Thymus (tissue), 14 donors: ENCODE measurements at places on chromosomes 1 and 21. TPM values are rescaled to one million over a fixed set of nuclear protein-coding genes. Genes with fewer than 3 reads are reported as not detected.

DNA sequence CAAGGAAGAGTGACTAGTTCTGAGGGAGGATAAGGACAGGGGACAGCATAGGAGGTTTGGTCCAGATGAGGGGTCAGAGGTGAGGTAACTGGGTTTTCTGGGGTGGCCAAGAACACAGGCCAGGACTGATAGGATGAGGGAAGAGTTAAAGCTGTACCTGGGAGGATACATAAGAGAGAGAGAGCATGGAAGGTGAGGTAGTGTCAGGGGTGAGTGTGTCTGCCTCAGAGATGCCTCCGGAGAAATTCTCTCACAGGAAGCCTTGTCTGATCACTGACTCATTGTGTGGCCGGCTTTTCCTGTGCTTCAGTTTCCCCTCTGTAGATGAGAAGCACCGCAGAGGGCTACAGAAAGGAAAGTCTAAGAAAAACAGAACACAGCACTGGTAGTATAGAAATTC, 40.2 kb downstream of the FASLG start:
- no peak for DNase-seq

GBP7 gene
- total RNA-seq: 0.05 TPM

GRCh38 chr1:51439053-51439452, 80.0 kb downstream of the EPS15 start:
- DNase-seq: no peak

DNA sequence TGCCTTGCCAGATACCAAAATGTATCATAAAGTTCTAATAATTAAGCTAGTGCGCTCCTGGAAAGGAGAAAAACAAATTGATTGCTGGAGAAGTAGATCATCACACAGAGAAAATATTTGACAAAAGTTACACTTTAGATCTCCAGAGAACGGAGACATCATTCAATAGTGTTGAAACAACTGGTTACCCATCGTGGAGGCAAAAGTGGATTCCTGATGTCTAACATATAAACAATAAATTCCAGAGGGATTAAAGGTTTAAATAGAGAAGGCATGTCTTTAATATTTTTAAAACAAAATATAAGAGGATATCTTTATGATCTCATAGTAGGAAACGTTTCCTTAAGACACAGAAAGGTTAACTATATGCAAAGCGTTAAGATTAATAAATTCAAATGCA, 41.0 kb downstream of the NRIP1 start:
- DNase-seq: no peak

- DNase-seq: no peak
Measured at GRCh38 chr1:214120951-214121350, 133.2 kb downstream of the PROX1 start.

- DNase-seq: no peak
Measured at GRCh38 chr1:179302070-179302469, 8.5 kb downstream of the SOAT1 start.

DNA sequence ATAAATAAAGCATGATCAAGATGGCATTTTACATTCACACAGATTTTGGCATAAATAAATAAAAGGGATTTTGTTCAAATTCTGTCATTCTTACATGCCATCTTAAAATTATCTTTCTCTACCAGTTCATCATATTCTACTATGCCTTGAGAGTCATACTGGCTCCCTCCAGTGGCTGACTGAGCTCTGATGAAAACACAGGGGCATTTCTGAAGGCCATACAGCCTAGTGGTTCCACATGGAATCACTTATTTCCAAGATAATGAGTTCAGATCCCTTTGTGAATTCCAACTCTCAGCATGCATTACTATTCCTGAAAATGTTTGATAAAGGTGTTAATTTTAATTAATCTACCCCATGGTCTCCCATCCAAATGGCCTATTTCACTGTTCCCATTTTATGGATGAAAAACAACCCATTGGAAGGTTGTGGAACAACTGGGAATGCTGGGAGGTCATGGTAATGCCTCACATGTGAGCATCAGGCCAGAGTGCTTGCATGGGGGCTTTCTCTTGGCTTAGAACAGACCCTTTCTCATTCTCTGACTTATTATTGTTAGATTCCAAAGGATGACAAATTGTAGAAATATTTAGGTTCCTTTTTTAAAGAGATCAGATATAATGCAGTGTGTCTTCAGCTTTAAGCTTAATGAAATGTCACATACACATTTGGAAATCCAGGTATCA, 622.4 kb upstream of the PKN2 start:
- peak; percentile 47 for DNase-seq

- DNase-seq: no peak
Measured at GRCh38 chr1:184911103-184911745, 63.1 kb downstream of the NIBAN1 start.

A3GALT2 gene
- total RNA-seq: not detected

NIPAL3 gene
- 17.1 TPM for total RNA-seq
